ENCODE measurements at places on chromosomes 7 and 10. TPM values are rescaled to one million over a fixed set of nuclear protein-coding genes. Genes with fewer than 3 reads are reported as not detected.
A peak's percentile ranks its signal among the peaks of the same experiment; 100 is the strongest.

GRCh38 chr10:89351412-89351779 is 23.6 kb downstream of the IFIT3 start:
- peak overlapping the region; percentile 80 for H3K27ac ChIP-seq
- no peaks in the 10 kb centered on the region for H3K36me3 ChIP-seq
- no peaks in the 10 kb centered on the region for H3K27me3 ChIP-seq
- no peak for DNase-seq

DNA sequence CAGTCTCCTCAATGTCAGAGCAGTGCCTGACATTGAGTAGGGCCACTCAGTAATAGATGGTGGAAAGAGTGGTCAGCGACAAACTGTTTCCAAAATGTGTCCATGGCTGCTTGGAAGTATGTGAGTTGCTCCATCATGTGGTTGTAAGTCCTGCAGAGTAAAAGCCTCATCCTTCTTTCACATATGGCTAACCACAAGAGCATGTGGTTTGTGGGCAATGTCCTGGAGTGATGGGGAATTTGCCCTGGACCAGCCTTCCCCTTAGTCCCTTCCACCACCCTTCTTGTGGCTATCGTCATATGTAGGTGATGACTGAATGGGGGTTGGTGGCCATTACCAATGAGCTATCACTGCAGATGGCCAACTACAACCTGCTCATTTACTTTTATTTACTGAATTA is 33.0 kb upstream of the PLXNA4 start:
- H3K36me3 ChIP-seq, result no peaks in the 10 kb centered on the region
- H3K4me1 ChIP-seq, result no peaks in the 10 kb centered on the region
- H3K27me3 ChIP-seq, result no peaks in the 10 kb centered on the region
- no peak overlapping the region for H3K27ac ChIP-seq
- no peak for DNase-seq
- H3K4me3 ChIP-seq, result no peak overlapping the region

DNA sequence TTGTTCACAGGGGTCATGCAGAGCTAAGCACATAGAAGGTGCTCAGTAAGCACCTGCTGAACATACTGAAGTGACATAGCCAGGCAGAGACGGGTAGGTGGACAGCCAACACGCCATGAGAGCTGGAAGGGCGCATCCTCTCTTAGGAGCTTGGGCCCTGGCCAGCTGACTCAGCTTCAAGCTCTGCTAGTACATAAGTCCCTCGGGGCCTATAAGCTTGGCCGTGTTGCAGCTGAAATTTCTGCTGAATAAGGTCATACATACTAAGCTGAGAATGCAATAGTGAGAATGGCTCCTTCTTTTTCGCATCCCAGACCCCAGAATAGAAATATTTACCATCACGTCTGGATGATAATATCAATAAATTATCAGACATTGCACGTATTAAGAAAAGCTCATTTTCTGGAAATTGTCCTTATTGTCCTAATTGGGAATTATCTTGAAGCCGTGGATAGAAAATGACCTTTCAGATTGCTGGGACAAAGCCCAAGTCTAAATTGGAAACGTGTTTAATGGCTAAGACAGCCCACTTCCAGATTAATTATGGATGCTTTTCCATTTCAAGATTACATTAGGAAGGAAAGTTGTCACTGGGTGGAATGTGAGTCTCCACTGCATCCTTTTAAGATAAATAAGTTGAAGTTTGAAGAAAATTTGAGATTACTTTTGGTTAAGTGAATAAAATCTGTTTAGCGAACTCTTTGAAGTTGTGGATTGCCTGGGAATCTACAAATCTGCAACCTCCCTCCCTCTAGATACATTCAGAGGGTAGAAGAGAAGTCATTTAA is 287.1 kb upstream of the C7orf33 start:
- no peaks in the 10 kb centered on the region for H3K36me3 ChIP-seq
- peak overlapping the region; percentile 2 for H3K27ac ChIP-seq
- H3K4me3 ChIP-seq, result no peak overlapping the region
- peak; percentile 21 for DNase-seq
- no peaks in the 10 kb centered on the region for H3K27me3 ChIP-seq
- peaks cover 18% of the 10 kb centered on the region for H3K4me1 ChIP-seq

DNA sequence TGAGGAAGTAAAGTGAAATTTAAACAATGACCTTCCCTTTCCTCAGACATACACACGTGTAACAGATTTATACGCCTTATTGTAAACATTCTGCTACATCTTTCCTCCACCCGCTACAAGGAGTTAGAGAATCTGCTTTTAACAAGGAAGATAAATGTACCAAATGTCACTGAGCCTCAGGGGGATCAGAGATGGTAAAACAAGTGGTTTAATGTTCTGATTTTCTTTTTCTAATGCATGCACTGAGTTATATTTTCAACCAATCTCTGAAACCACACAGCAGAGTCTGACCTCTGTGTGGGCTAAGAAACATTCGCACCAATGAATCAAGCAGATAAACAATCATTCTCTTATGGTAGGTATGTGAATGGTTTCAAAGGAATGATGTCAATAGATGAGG is 599.5 kb downstream of the ARL4A start:
- H3K36me3 ChIP-seq, result no peaks in the 10 kb centered on the region
- H3K27me3 ChIP-seq, result no peaks in the 10 kb centered on the region
- DNase-seq, result no peak
- H3K4me1 ChIP-seq, result no peaks in the 10 kb centered on the region
- no peak overlapping the region for H3K27ac ChIP-seq

Gene A1CF
- total RNA-seq, result not detected
